ENCODE measurements at places on chromosomes 4 and X.

GRCh38 chr4:11281720-11282119, 147.0 kb downstream of the HS3ST1 start:
- DNase-seq, result no peak

DNA sequence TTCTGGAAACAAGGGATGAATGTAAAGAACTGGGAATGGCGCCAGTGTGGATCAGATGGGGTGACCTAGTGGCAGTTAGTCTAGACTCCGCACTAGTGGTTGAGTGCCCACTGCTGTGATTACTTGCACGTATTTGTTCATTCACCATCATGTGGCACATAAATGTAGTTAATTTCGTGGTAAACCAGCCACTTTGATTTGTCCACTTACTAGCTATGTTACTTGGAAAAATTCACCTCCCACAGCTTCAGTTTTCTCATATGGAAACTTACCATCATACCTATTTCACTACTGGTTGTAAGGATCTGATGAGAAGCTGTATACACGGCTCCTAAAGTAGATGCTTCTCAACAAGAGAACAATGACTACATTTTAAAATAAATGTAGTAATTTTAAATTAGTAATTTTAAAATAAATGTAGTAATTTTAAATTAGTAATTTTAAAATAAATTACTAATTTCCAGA, 394 bp upstream of the DYNLT3 start:
- no peak for DNase-seq

GRCh38 chr4:7984286-7984925, 44.7 kb upstream of the AFAP1 start:
- no peak for DNase-seq

DNA sequence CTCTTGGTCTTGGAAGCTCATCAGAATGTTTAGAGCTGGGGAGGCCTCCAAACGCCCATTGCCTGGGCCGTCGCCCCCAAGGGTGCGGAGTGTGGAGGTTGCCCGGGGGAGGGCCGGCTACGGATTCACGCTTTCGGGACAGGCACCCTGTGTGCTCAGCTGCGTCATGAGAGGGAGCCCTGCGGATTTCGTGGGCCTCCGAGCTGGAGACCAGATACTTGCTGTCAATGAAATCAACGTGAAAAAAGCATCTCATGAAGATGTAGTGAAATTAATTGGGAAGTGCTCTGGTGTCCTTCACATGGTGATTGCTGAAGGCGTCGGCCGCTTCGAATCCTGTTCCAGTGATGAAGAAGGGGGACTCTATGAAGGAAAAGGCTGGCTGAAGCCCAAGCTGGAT, 23.3 kb downstream of the RGS12 start:
- no peak for DNase-seq

GRCh38 chrX:71098302-71098701, 2.7 kb downstream of the FOXO4 start:
- DNase-seq, result no peak

DNA sequence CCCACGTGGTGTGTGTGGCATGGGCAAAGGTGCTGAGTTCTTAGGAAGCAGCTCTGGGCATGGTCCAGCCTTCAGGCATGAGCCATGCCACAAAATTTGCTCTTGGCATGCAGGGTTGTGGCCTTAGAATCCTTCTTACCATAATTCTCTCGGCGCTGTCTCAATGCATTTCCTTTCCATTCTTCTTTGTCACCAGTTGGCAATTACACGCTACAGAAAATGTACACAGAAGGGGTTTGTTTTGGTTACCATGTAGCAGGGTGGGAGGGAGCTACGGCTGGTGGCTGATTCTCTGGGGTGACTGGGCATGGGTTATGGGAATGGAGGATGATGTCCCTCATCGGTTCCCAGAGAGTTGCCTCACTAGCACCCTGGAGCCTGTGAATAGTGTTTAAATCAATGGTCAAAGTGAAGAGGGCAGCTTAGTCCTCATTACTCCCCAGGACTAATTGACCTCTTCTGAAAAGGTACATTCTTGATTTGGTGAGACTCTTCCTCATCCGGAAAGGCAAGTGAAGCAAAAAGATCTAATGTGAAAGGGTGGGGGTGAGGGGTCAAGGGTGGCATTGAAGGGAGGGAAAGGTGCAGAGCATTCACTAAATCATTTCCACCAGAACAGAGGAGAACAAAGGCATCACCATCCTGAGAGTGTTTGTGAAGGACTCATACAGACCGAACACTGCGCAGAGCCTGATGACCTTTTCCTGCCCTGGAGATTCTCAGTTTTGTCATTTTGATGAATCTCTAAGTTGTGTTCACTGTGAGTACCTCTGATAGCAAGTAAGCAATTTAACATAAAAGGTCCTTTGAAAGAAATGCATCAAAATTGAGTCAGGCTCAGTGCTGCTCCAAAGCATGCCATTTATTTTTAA, 199.8 kb upstream of the SFRP2 start:
- DNase-seq, result no peak

DNA sequence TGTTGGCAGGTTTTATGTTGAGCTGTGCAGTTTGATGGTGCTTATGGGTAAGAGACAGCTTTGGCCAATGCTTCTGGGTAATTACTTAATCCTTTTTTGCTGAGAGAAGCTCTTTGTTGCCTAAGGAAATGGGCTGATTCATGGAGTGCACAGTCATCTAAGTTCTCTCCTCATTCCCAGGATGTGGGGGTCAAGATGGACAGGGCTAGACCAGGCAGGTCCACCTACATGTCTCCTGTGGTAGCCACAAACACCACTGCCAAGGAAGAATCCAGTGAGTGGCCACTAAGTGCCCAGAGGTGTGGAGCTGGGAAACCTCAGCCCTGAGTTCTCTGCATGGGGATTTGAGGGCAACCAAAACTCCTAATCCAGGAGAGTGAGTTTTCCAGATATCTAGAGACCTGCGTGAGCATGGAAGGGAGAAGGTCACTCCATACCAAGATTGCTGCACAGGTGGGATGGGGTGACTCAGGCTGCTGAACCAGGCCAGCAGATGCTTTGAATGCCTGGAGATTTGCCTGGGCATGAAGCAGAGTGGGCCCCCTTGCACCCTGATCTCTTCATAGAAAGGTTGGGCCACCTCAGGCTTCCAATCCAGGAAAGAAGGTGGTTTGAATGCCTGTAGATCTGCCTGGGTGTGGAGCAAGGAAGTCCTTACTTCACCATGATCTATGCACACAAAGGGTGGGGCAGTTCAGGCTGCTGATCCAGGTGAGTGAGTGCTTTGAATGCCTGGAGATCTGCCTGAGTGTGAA, 234.8 kb upstream of the GNPDA2 start:
- DNase-seq, result no peak

DNA sequence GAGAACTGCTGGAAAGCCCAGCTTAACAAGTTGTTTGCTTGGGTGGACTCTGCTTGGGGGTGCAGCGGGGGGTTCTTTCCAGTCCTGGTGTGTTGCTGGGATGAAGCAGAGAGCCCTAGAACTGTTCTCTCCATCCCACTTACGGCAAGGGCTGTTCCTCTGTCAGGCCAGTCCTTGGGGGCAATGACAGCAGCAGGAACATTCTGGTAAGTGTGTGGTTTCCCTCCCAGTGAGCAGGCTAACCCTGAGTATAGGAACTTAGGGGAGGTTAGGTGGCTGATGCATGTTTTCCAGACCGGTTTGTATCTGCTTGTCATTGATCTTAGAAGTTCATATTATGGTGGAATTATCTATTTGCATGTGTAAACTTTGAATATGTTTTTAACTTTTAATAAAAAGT, 46.9 kb upstream of the TLR2 start:
- no peak for DNase-seq

DNA sequence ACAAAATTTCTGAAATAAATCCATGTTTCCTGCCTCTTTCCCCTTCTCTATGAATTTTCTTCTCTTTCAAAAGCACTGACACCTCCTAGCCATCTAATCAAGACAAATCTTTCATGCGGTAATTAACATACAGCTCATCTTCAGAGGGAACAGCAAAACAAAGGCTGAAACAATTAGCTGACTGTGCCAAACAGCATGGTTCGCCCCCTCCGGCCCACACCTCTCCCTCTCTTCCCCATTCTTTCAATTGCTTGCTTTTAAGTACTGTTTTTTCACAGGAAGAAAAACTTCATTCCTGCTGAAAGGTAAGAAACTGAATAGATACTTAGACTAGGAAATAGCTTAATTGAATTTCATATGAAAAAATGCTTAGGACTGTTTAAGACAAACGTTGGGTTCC, 291.1 kb upstream of the NOCT start:
- no peak for DNase-seq

DNA sequence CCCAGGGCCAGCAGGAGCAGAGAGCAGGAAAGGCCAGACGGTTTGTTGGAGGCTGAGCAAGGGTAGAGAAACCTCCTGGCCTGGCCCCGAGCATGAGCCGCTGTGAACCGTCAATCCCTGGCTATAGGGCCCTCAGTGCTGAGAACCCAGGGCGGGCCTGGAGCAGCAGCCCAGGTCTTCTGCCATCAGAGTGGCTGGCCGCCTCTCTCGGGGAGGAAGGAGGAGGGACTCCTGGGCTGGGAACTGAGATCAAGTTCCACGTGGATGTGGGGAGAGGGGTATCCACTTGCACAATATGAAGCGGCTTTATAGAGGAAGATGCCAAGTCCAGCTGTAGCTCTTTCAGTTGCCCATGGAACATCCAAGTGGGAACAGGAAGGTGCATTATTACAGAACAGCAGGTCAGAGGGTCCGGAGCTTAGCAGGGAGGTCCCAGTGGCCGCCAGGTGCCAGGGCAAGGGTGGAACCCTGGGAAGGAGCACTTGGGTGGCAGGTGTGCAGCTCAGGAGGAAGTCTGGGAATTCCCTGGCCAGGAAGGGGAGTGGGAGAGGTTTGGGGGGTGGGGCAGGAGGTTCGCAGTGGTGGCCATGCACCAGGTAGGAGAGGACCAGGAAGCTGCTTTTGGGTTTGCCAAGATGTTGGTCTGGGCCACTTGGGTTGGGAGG, 31.7 kb upstream of the CRMP1 start:
- no peak for DNase-seq

DNA sequence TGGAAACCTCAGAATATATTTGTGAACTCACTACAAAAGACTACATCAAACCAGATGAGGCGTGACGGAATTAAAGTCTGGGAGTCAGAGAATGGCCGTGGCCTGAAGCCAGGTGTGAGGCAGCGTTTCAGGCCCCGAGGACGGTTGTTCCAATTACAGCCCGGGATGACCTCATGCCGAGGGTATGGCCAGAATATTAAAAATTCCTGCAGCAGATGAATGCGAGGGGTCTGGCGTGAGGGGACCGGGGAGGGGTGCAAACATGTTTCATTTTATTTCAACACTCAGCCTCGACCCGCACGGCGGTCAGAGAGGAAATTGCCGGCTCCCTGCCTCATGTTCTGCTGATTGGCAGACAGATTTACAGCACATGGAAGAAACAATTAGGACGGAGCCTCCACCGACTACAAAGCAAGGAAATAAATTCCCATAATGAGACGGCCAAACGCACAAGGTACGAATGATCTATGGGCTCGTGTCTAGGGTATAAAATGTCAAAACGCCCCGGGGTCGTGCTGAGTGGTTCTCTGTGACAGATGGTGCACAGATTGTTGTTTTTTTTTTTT, 289.7 kb downstream of the SHOX start:
- peak; percentile 96 for DNase-seq

- no peak for DNase-seq
These were observed 407.9 kb downstream of the TMA16 start for GRCh38 chr4:163902417-163902816.

DNA sequence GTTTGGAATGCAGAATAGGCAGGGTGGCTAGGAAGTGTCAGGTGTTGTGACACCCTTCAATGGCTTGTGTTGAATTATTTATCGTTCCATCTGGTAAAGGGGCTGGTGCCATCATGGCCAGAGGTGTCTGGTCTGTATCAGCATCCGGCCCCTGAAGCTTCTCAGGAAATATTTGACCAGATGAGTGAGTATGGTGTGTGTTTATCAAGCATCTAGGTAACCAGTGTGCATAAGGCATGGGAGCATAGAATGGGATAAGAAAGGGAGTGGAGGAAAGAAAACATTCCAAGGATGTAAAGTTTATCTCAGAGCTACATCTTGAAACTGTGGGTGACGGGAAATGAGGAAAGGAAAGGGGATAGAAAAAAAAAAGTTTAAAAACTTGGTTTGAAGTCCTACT, 109.4 kb downstream of the KLHL4 start:
- no peak for DNase-seq

DNA sequence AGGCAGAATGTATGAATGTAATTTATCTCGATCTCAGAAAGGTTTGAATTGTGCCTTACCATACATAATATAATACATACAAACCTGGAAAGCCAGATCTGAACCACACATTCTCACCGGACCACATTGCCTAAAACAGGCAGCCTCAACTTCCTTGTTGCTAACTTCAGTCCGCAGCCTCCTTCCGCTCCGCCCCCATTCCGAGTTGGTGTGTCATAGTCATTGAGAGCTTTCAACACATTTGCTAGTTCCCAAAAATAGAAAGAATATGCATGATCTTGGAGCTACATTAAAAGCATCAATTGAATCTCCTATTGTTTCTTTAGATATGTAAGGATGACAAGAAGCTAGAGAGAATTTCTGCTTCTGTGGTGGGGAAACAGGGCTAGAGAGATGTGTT, 127.2 kb downstream of the ARHGEF9 start:
- peak; percentile 31 for DNase-seq

DNA sequence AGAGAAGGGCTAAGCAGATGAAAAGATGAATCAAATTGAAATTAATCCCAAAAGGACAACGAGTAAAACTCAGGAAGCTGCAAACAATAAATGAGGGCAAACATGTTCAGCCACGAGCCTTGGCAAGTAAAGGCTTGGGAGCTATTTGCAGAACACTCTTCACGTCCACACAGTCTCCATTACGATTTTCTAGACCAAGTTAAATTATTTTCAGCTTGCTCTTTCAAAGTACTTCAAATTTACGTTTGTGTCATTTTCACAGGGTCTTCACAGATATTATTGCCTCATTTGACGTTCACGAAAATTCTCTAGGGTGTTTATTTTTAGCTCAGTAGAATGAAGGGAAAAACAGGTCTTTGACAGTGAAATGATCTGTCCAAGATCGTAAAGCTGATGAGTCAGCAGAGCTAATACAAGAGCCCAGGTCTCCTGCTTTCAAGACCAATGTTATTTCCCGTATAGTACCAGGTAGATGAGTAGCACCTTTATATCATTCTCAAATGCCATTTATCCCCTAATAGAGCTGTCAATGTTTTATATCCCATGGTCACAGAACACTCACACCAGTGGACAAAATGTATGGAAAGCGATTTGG, 20.9 kb downstream of the KLB start:
- no peak for DNase-seq
